Kidney epithelial cell (primary cell): ENCODE measurements at places on chromosomes 4 and X. TPM values are rescaled to one million over a fixed set of nuclear protein-coding genes. Genes with fewer than 3 reads are reported as not detected.

DNA sequence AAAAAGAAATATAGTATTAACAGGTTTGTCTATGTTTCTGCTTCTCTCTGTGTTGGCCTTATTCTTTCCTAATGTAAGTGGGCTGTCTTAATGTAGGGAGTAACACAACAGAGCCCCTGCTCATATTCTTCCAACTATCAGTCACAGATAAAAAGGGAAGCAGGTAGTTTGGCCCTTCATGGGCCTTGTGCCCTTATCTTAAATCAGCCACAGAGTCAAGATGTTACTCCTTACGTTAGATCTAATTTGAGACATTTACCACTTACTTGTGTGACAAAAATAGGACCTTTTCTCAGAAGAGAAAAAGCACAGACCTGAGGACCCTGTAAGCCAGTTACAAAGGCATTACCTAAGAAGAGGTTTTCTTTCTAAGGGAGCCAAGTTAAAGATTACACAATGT is 589.0 kb downstream of the GRXCR1 start:
- DNase-seq: no peak

GRCh38 chrX:11215191-11215921 is 77.9 kb upstream of the AMELX start:
- no peak for DNase-seq

DNA sequence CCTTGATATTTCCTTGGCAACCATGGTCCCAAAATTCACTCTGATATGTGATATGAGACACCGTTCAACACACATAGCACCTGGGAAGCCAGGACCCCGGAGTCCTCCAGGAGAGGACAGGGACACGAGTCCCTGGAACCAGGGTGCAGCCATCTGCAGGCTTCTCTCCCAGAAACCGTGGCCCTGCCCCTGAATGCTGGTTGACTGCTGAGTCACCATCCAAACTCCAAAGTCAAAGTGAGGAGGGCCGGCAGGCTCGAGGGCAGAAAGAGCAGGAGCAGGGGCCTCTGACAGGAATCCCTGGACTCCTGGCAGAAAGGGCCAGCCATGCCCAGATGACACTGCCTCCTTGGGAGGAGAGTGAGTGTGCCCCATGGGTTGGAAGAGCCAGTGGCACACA is 6.9 kb upstream of the PNMA6A start:
- DNase-seq: no peak

The APBB2 gene
- total RNA-seq: 52.0 and 52.7 TPM in 2 replicates

The PIN4 gene
- total RNA-seq: 7.1 and 9.0 TPM in 2 replicates

DNA sequence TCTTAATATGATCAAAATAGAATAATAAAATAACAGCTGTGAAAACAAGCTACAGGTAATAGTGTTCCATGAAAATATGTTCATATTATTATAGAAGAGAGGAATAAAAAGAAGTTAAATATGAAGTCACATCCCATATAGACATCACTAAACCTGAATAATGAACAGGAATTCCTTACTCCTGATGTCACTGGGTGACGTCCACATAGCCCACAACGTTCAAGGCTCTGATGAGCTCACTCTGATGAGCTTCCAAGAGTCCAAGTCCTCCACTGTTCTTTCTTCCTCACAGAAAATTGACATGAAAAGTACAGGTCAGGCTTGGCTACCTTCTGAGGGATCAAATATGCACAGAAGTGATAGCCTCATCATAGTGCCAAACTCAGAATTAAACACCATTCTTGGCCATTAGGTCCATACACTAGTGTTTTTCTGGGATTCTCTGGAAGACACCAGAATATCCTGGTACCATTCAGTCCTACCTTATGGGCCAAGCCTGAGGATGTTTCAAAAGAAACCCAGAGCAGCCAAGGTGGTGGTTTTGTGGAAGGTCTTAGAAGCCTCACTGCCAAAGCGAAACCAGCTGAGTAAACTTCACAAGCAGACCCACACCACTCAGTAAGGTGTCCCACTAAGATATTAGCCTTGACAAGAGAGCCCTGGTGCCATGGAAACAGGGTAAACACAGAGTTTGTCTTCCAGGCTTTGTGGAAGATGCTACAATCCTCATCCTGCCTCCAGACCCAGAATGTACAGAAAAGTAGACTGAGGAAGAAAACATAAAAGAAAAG is 138.4 kb upstream of the HHIP start:
- DNase-seq: no peak

The S100G gene
- total RNA-seq: not detected in 2 replicates

GRCh38 chr4:41216294-41217019 is 2.1 kb upstream of the APBB2 start:
- DNase-seq: no peak

- DNase-seq: no peak
These were observed 398.2 kb upstream of the DIPK2B start for GRCh38 chrX:45598861-45599260.

The SRPK3 gene
- total RNA-seq: 0.08 and 0.27 TPM in 2 replicates

DNA sequence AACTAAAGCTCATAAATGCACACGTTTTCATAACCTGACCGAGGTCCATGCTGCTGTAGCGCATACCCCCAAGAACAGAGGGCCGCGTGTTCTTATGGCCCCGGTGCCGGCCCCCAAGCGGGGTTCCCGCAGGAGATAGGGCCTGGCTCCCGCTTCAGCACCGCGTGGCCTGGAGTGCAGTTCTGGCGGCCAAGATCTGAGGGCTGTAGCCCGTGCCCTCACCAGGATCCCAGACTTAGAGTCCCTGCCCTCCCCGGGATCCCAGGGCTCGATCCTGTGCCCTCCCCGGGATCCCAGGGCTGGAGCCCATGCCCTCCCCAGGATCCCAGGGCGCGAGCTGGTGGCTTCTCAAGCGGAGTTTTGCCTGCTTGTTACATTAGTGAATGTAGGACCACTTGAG is 1.0 kb upstream of the GRPEL1 start:
- no peak for DNase-seq

The MAGEA10 gene
- not detected in 2 replicates for total RNA-seq
